ENCODE measurements at places on chromosomes 1 and 21. TPM values are rescaled to one million over a fixed set of nuclear protein-coding genes. Genes with fewer than 3 reads are reported as not detected.

The ESRRG gene
- total RNA-seq, result 8.3 TPM

- H3K36me3 ChIP-seq, result no peaks in the 10 kb centered on the region
- no peak for DNase-seq
- peaks cover 6% of the 10 kb centered on the region for H3K27me3 ChIP-seq
- H3K4me3 ChIP-seq, result no peak overlapping the region
- peaks cover 3% of the 10 kb centered on the region for H3K4me1 ChIP-seq
Measured at GRCh38 chr21:38944402-38944801, 138.7 kb downstream of the ETS2 start.

The RIPPLY3 gene
- 18.9 TPM for total RNA-seq

DNA sequence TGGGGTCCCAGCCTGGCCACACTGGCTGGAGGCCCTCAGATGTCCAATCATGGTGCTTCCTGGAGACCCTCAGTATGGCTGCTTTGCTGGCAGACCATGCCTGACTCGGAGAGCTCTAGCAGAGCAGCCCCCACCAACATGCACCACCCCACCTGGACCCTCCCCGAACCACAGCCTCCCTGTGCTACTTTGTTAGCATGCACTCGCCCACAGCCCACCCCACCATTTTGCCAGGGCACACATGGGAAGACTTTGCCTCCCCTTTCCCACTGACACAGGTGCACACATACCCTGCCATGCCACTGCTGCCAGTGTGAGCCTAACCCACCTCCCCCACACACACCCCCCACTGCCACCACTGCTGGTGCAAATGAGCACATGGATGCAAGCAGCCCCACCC is 497.5 kb upstream of the PBX1 start:
- DNase-seq, result no peak
- H3K4me3 ChIP-seq, result no peak overlapping the region
- no peaks in the 10 kb centered on the region for H3K36me3 ChIP-seq
- H3K27me3 ChIP-seq, result no peaks in the 10 kb centered on the region
- H3K4me1 ChIP-seq, result peaks cover 2% of the 10 kb centered on the region

- H3K27me3 ChIP-seq, result no peaks in the 10 kb centered on the region
- H3K4me1 ChIP-seq, result peaks cover 66% of the 10 kb centered on the region
- DNase-seq, result no peak
Measured at GRCh38 chr21:15061747-15062605, 2.8 kb downstream of the NRIP1 start.

DNA sequence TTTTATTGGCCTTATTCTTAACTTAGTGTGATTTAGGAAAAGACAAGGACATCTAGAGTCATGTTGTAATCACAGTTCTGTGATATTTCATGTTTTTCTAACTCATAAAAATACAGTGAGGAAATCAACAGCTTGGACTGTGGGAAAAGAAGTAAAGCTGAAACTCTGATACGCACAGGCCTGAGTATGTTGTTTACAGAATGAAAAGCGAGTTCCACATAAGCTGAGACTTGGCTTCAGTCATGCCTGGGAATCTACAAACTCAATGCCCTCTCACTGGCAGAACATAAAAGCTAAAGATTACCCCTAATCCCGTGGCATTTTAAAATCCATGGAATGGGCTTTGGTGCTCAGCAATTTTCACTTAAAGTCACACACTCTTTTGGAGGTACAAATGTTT is 23.6 kb upstream of the ATP5PO start:
- peaks cover 11% of the 10 kb centered on the region for H3K36me3 ChIP-seq
- no peaks in the 10 kb centered on the region for H3K27me3 ChIP-seq
- no peak for DNase-seq
- no peak overlapping the region for H3K27ac ChIP-seq

The CENPF gene
- 62.1 TPM for total RNA-seq

GRCh38 chr1:59674595-59674994 is 140.2 kb upstream of the HOOK1 start:
- no peaks in the 10 kb centered on the region for H3K27me3 ChIP-seq
- peak overlapping the region; percentile 27 for H3K27ac ChIP-seq
- no peak overlapping the region for H3K4me3 ChIP-seq

The GJB3 gene
- 0.14 TPM for total RNA-seq

DNA sequence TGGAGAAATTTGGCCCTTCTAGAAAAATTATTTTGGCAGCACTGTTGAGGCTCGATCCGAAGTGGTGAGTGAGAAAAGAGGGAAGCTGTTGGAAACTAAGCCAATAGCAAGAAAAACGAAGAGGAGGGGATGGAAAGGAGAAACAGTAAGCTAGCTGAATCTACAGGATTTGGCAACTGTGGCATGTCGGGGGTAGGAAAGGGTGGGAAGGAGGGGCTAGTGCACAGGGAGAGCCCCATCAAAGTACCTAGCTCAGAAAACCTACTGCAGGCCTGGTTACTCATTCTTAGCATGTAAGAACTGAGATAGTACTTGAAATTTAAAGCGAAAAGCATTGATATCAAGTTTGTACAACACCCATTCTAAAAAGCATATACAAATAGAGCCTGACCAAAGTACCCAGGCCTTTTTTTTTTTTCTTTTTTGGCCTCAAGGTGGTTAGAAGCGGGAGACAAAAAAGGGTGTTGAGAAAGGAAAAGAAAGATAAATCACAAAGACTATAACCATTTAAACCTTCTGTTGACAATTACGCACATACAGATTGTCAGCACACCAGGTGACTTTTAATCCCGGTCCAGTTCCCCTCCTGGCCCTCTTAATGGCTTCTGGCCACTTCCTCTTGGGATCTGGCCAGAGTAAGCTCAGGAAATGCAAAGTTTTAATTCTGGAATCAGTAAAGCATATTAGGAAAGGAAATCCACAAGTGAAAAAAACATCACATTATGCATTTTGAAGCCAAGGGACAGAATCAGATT is 50.4 kb downstream of the SLC16A1 start:
- DNase-seq, result no peak
- peaks cover 9% of the 10 kb centered on the region for H3K4me1 ChIP-seq
- H3K27ac ChIP-seq, result no peak overlapping the region
- H3K36me3 ChIP-seq, result peaks cover 3% of the 10 kb centered on the region

The S100A2 gene
- 0.36 TPM for total RNA-seq

DNA sequence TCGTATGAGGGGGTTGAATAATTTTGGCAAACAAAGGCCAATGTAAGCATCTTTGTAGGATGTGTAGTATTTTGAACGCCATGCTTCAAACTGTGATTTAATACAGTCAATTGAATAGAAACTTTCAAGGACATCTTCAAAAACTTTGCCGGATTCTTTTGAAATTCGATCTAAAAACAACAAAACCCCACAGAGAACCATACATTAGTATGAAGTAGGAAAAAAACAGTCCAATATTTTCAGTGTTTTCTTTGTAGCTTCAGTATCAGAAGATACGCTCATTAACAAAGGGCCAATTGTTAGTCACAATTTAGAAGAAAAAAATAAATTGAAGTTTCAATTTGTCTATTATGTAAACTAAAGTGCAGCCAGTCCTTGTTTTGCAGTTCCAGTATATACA is 20.7 kb upstream of the SYNJ1 start:
- no peak for DNase-seq
- no peak overlapping the region for H3K4me3 ChIP-seq
- no peaks in the 10 kb centered on the region for H3K27me3 ChIP-seq
- peaks cover 1% of the 10 kb centered on the region for H3K4me1 ChIP-seq
- peak overlapping the region; percentile 1 for H3K27ac ChIP-seq

DNA sequence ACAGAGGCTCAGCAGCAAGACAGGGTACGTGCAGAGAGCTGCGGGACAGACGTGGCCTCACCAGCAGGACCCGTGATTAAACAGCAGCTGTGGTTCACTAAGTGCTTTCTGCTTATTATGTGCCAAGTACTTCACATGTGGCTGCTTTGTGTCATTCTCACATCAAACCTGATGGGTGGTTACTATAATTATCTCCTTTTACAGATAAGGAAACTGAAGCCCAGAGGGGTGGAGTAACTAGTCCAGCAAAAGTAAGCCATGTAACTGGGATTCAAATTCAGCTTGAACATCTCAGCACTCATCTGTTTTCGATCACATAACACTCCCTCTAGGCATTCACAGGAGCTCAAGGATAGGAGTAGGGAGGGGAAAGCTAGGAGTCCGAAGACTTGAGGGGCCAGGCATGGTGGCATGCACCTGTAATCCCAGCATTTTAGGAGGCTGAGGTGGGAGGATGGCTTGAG is 50.8 kb upstream of the CLIC4 start:
- H3K4me1 ChIP-seq, result no peaks in the 10 kb centered on the region
- no peak overlapping the region for H3K27ac ChIP-seq
- no peak for DNase-seq
- H3K4me3 ChIP-seq, result no peak overlapping the region
- no peaks in the 10 kb centered on the region for H3K27me3 ChIP-seq

DNA sequence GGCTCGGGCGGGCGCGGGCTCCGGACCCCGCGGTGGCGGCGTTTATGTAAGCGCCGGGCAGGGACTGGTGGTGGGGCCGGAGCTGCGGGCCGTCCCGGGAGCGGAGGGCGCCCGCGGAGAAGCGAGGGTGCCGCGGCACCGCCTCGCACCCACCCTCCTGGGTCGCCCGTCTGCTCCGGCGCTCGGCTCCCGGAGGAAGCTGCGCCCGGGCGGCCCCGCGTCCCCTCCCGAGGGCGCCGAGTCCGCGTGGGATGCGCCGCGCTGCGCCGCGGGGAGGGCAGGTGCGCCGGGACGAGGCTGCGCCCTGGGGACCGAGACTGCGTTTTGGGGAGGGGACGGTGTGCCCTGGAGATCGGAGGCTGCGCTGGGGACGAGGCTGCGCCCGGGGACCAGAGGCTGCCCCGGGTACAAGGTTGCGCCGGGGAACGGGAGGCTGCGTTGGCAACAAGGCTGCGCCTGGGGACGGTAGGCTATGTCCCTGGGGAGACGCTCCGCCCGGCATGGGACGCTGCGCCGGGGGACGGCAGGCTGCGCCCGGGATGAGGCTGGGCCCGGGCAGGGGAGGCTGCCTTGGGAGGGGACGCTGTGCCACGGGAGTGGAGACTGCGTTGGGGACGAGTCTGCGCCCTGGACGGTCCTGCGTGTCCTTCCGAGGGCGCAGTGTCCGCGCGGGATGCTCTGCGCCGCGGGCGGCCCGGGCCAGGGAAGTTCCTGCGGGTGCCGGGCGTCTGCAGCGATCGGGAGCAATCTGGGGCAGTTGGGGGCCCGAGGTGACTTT is 627 bp downstream of the ADARB1 start:
- peak overlapping the region; percentile 74 for H3K4me3 ChIP-seq
- no peaks in the 10 kb centered on the region for H3K36me3 ChIP-seq
- H3K27me3 ChIP-seq, result peaks cover 21% of the 10 kb centered on the region
- no peak overlapping the region for H3K27ac ChIP-seq
- peaks cover 13% of the 10 kb centered on the region for H3K4me1 ChIP-seq
- no peak for DNase-seq

DNA sequence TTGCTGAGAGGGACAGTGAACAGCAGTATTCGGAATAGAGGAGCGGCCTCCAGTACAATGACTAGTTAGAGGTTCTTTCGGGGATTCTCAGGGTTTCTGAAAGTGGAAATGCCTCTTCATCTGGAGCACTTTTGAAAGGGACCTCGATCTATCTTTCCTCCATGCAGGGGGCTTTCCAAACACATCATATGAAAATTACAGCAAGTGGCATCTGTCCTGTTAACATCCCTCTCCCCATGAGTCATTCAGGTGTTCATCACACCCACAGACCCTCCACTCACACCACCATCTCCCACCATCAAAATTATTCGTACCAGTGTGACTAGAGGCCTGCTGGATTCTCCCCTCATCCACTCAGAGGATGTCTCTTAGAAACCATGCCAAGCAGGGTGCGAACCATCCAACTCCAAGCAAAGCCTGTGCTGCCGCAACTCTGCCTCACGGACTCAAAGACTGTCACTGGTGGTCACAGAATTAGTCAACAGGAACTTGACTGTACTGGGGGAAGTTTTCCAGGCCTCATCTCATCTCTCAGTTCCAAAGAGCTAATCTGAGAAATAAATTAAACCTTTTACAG is 211.1 kb downstream of the MRPL39 start:
- no peaks in the 10 kb centered on the region for H3K4me1 ChIP-seq
- no peaks in the 10 kb centered on the region for H3K36me3 ChIP-seq
- H3K4me3 ChIP-seq, result no peak overlapping the region
- no peak for DNase-seq

All from progenitor cell of endocrine pancreas (in vitro differentiated cells).